H1 (cell line): ENCODE measurements at places on chromosomes 2 and 18.

- DNase-seq: no peak
Measured at GRCh38 chr2:20314562-20315501, 35.8 kb downstream of the PUM2 start.

DNA sequence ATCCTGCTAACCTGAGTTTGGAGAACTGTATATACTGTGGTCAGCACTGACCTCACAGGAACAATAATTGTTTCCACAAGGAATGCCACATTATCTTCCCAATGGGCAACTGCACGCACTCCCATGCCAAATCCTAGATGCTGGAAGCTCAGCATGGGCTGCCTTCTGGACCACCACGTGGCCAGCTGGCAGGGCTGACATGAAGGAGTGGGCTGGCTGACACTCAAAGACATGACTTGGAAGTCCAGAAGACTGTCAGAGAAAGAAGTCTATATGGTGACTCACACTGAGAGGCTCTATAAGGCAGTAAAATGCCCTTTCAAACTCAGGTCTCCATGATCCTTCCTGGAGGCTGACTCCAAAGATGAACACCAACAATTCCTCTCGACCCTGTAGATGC lies 98.4 kb upstream of the RNF152 start:
- DNase-seq: no peak

DNA sequence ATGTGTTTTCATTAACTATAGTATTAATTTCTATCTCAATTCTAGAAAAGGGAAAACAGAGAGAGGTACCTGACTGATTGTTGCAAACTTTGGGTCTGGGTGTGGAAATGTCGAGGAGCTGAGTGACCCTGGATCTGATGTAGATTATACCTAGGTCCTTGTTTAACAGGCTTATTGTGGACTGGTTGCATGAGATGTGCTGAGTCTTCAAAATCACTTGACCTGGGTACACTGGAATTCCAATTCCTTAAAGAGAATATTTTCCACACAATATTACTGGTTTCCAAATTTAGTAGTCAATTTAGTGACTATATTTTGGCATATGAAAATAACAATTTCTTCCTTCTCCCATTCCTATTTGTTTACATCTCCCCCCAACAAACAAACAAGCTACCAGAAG lies 13.6 kb downstream of the DUSP11 start:
- no peak for DNase-seq

GRCh38 chr2:218691234-218691633 lies 19.3 kb downstream of the STK36 start:
- no peak for DNase-seq

- DNase-seq: no peak
Measured at GRCh38 chr18:75262511-75262910, 51.9 kb downstream of the TSHZ1 start.

DNA sequence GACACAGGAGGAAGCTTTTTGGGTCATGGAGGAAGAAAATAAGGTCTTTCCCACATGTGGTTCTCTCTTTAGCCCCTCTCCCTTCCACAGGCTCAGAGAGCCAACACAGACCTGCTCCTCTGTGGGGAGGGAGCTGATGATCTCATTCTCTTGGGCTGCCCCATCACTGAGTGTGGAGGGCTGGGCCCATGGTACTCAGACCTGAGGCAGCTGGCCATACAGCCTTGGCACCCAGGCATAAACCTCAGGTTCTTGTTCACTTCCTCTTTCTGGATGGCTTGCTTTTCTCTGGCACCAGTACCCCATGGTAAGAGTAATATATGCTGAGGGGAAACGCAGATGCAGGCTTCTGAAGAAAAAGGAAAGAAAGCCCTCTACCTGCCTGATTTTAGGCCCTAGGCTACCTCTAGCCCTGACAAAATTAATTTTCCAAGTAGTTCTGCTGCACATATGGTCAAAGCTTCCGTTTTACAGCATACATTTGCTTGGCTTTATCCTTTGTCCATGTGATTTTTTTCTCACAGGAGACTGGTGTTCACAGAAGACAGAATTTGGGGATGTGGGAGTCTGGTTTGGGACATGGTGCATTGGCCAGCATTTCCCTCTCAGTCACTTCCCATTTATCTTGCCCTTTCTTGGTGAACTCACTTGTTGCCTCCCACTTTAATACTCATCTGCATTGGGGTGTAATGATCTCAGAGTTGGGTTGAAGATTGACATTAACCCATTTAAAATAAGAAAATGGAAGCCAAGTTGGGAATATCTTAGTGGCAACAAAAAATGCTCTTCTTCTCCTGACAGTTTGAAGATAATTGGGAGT lies 11.1 kb downstream of the DHRS9 start:
- DNase-seq: no peak

GRCh38 chr2:189236066-189236465 lies 56.5 kb upstream of the COL5A2 start:
- DNase-seq: no peak

- DNase-seq: no peak
Measured at GRCh38 chr2:138390316-138390945, 111.1 kb upstream of the SPOPL start.

- DNase-seq: no peak
Measured at GRCh38 chr2:191178806-191179514, 28.2 kb upstream of the STAT4 start.

DNA sequence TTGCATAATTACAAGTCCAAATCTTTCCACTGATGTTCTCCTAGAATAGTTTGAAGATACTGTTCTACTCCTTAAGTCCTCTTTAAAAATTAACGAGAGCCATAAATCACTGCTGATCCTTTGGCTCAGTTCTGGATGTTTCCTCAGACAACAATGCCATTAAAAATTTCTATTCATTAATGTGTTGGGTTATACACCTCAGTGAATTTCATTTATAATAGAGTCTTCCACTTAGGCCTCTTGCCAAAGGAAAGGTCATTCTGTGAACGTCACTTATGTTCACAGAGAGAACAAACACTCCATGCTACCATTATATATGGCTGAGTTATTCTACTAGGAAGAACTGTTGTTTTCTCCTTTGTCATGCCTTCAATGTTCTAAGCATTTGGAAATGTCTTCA lies 1472.3 kb upstream of the CELF4 start:
- DNase-seq: no peak

DNA sequence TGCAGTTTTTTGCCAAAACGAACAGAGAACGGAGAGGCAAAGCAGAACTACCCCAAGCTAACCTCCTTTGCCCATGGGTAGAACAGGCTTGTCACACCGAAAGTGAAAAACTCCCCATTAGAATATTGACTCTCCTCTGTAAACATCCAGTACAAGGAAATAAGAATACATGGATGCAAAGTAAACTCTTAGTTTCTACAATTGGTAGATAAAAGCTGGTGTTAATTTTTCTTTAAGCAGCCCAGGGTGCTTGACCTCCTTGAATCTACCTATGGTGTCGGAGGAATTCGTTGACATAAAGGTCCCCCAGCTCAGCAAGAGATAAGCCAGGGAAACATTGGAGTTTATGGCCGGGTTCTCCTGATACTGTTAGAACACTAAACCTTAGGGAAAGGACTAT lies 48.4 kb upstream of the DSG1 start:
- DNase-seq: no peak

DNA sequence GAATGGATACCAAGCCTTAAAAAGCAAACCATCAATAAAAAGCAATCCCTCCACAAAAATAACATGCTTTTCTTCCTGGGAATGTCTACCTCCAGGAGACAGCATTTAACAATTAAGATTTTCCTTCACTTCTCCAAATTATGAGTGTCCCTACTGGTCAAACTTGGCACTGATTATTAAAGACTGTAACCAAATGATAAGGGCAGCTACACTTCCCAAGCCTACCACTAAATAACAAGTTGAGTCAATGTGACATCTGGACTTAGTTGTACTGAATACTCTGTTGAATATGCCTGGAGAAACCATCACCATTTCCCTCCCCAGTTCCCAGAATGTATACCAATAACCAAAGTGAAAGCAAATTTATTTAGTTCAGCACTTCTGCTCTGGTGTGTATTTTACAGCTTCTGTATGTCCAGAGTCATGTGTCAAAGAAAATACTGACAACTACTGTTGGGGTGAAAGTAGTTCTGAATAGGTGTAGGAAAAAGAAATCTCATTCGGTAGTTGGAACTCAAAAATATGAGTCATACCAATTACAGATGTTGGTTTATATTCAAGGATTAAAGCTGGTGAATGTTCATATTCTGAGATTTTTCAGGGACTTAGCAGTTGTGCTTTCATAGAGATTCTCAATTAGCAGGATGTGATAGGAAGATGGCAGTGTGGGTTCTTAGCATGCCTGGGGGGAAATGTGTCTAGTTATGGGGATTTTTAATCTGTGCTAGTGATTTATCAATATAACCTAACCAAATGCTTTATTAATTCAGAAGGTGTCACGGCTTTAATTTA lies 1291.6 kb upstream of the GYPC start:
- DNase-seq: no peak

GRCh38 chr2:138239902-138240491 lies 261.6 kb upstream of the SPOPL start:
- no peak for DNase-seq

DNA sequence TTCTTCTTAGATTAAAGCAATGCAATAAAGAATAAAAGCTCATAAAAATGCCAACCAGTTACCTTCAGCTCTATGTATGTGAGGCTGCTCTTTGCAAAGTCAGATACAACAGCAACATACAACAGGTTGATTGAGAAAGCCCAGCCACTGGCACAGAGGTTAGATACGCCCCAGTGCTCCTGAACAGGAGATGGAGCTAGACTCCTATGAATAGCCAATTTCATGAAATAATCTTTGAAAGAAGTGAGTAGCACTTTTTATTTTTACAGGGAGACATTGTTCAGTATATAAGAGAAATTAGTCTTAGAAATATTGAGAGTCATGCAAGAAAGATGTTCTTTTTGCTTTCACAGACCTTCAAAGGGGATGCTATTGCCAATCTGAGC lies 362.4 kb upstream of the MEX3C start:
- no peak for DNase-seq

GRCh38 chr2:59594671-59595222 lies 958.7 kb downstream of the BCL11A start:
- no peak for DNase-seq

- DNase-seq: no peak
Measured at GRCh38 chr2:208648368-208648767, 241.8 kb downstream of the PTH2R start.

GRCh38 chr2:134149904-134150303 lies 104.0 kb upstream of the MGAT5 start:
- DNase-seq: no peak

- peak; percentile 36 for DNase-seq
Measured at GRCh38 chr2:126776692-126777619, 121.0 kb downstream of the GYPC start.

DNA sequence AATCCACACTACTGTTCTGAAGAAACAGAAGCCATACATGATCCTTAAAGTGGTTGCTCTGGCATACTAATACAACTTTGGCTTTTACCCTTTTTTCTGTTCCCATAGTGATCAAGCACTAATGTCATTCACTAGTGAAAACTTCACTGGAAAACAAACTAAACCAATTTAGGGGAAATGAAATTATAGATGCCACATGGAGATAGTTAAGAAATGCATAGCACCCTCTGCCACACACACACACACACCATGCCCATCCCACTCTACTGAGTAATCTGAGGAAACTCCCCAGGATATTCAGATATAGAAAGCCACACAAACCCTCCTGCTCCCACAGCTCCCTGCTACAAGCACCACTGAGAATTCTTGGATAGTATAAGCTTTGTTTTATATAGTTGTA lies 39.1 kb downstream of the SLC3A1 start:
- no peak for DNase-seq

GRCh38 chr2:105085525-105085924 lies 47.7 kb downstream of the MRPS9 start:
- no peak for DNase-seq

DNA sequence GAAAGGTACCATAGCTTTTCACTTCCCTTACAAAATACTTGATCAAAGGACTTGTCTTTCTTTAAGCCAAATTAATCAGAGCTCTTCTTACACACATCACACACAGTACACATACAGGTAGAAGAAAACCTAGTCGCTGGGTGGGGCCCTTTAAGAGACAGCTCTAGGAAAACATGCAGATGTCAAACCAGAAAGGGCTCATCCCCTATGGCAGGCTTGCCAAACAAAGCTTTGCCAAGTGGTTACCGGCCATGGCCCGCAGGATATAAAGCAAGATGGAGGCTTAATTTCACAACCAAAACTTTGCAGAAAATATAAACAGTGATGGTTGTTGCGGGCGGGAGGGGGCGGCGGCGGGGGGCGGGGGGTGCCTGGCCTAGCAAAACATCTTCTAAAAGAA lies 2156.0 kb upstream of the PIK3C3 start:
- no peak for DNase-seq

DNA sequence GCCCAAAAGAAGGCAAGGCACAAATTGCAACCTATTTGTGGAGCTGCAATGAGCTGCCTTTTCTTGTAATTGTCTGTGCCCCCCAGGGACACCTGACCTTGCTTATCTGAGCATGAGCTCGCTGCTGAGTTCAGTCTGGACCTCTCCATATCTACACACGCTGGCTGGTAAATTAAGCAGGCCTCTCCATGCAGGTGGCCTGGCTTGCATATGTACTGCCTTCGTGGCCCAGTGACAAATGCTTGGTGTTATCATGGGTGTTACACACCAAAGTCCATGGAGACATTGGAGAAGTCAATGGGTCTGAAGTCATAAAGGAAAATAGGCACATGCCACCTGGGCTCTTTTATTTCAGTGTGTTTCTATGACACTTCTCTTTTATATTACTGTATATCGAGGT lies 121.2 kb downstream of the IRS1 start:
- no peak for DNase-seq

- peak; percentile 71 for DNase-seq
Measured at GRCh38 chr2:60553495-60554073, at the start of gene BCL11A. TSS of gene BCL11A (minus strand) at chr2:60553654. CDS start at chr2:60553270, 384 bp downstream.

DNA sequence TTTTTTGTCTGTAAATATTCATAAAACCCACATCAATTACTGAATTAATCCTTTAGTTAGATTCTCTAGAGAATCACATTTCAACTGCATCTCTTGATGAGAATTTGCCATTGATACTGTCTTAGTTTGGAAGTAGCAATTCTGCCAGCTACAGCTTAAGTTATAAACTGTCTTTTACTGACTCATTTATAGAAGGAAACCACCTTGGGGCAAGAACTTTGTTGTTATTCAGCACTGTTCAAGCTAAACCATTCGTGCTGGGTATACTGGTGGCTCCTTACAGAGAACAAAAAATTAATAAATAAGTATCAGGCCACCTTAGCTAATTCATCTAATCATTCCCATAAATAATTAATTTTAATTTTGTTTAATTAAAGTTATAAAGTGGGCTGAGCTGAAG lies 1082.6 kb upstream of the CELF4 start:
- no peak for DNase-seq
